ENCODE measurements at places on chromosomes 6 and 20. TPM values are rescaled to one million over a fixed set of nuclear protein-coding genes. Genes with fewer than 3 reads are reported as not detected.

The FAM120B gene
- 15.2 TPM for total RNA-seq

The CPXM1 gene
- total RNA-seq = 57.1 TPM

The CST5 gene
- total RNA-seq = not detected

DNA sequence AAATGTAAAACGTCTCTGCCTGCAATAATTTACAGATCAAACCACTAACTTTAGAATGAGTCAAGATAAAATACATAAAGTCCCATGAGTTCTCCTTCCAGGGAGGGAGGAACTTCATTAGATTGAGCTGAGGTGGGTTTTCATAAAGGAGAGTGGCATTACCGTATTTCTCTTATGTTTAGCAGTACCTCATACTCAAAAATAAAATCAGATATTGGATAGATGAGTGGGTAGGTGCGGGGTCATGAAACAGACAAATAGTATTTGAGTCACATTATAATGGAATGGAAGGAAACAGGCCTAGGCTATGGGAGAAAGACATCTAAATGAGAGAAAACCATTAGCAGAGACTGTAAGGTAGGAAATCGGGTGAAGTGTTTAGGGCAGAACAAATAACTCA, 166.1 kb upstream of the SMLR1 start:
- no peaks in the 10 kb centered on the region for H3K27me3 ChIP-seq
- H3K4me1 ChIP-seq = no peaks in the 10 kb centered on the region
- H3K4me3 ChIP-seq = no peak overlapping the region
- H3K36me3 ChIP-seq = no peaks in the 10 kb centered on the region

DNA sequence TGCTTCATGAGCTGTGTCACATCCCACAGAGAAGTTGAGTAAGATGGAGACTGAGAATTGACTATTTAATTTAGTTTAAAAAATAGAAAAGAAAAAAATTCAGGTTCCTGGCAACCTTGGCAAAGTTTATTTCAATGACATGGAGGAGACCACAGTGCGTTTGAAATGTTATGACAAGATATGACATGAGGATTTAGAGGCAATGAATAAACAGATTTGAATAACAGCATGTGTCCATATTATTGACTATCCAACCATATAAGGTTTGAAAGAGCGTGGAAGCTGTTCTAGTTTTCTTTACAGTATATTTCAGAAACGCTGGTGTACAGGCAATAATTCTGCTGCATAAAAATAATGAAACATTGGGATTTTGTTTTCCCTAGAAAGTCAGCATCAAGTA, 303.9 kb downstream of the SMOC2 start:
- no peak overlapping the region for H3K4me3 ChIP-seq
- H3K4me1 ChIP-seq = peaks cover 8% of the 10 kb centered on the region
- H3K36me3 ChIP-seq = peaks cover 6% of the 10 kb centered on the region
- DNase-seq = no peak
- no peaks in the 10 kb centered on the region for H3K27me3 ChIP-seq
- H3K27ac ChIP-seq = no peak overlapping the region

GRCh38 chr6:79604583-79605037, 26.5 kb upstream of the SH3BGRL2 start:
- no peaks in the 10 kb centered on the region for H3K4me1 ChIP-seq
- H3K36me3 ChIP-seq = no peaks in the 10 kb centered on the region
- no peak overlapping the region for H3K27ac ChIP-seq
- DNase-seq = no peak
- H3K4me3 ChIP-seq = no peak overlapping the region
- H3K27me3 ChIP-seq = no peaks in the 10 kb centered on the region

GRCh38 chr20:45154183-45154582, 20.5 kb upstream of the PI3 start:
- no peak overlapping the region for H3K4me3 ChIP-seq
- no peak overlapping the region for H3K27ac ChIP-seq
- peaks cover 9% of the 10 kb centered on the region for H3K36me3 ChIP-seq
- H3K4me1 ChIP-seq = no peaks in the 10 kb centered on the region
- peaks cover 41% of the 10 kb centered on the region for H3K27me3 ChIP-seq

DNA sequence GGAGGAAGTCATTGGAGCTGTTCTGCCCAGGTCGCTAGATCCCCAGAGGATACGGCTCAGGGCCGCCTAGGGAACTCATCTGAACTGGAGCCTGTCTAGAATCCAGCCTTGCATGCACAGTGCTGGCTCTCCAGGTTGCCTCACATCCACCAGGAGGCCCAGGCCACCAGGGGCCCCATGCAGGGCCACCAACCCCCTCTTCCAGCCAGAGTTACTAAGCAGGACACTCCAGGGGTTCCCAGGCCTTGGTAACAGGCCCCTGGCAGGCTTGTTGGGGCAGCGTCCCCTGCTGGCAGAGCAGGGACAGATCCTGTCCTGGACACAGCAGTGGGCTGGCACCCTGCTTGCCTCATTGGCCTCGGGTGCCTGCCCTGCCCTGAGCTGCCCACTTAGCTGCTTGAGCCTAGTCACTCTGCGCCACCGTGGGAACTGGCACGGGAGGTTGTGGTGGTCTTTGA, 35.3 kb downstream of the EFCAB8 start:
- no peak overlapping the region for H3K27ac ChIP-seq
- DNase-seq = peak; percentile 83
- H3K27me3 ChIP-seq = no peaks in the 10 kb centered on the region
- H3K4me3 ChIP-seq = no peak overlapping the region
- peaks cover 5% of the 10 kb centered on the region for H3K4me1 ChIP-seq

- no peaks in the 10 kb centered on the region for H3K36me3 ChIP-seq
- DNase-seq = no peak
- no peak overlapping the region for H3K4me3 ChIP-seq
- no peak overlapping the region for H3K27ac ChIP-seq
- peaks cover 3% of the 10 kb centered on the region for H3K27me3 ChIP-seq
- peaks cover 12% of the 10 kb centered on the region for H3K4me1 ChIP-seq
These were observed 47.2 kb downstream of the MUC22 start for GRCh38 chr6:31057426-31058003.

DNA sequence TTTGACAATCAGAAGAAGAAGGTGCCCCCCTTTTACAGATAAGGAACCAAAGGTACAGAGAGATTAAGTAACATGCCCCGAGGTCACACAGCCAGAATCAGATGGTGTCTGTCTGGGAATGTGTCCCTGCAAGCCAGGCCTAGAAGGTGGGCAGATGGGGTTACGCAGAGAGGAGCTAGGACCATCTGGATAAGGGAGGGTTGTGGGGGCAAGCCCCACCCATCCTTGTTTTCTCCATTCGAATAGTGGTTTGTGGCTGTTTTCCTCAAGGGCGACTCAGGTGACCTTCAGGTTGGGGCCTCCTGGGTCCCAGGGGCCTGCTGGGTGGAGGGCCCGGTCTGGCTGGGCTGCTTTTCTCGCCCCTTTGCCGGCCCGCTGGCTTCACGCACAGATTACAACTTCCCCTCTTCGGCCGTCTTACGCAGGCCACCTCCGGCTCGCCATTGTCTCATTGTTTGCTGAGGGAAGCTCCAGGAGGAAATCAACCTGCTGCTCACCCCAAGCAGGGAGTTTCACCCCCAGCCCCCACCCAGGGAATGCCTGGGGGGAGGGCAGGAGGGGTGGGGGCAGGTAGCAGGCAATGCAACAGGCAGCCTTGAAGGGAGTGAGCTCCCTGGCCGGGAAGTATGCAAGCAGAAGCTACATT, 30.8 kb upstream of the CSNK2A1 start:
- DNase-seq = peak; percentile 58
- no peaks in the 10 kb centered on the region for H3K36me3 ChIP-seq
- H3K27ac ChIP-seq = peak overlapping the region; percentile 68
- H3K4me1 ChIP-seq = peaks cover 52% of the 10 kb centered on the region

Data from WTC11 (cell line).